Fibroblast of the aortic adventitia (primary cell): ENCODE measurements at places on chromosomes 1 and 21. TPM values are rescaled to one million over a fixed set of nuclear protein-coding genes. Genes with fewer than 3 reads are reported as not detected.

The S100A8 gene
- not detected in 2 replicates for total RNA-seq

The KLHDC8A gene
- total RNA-seq = not detected in 2 replicates

DNA sequence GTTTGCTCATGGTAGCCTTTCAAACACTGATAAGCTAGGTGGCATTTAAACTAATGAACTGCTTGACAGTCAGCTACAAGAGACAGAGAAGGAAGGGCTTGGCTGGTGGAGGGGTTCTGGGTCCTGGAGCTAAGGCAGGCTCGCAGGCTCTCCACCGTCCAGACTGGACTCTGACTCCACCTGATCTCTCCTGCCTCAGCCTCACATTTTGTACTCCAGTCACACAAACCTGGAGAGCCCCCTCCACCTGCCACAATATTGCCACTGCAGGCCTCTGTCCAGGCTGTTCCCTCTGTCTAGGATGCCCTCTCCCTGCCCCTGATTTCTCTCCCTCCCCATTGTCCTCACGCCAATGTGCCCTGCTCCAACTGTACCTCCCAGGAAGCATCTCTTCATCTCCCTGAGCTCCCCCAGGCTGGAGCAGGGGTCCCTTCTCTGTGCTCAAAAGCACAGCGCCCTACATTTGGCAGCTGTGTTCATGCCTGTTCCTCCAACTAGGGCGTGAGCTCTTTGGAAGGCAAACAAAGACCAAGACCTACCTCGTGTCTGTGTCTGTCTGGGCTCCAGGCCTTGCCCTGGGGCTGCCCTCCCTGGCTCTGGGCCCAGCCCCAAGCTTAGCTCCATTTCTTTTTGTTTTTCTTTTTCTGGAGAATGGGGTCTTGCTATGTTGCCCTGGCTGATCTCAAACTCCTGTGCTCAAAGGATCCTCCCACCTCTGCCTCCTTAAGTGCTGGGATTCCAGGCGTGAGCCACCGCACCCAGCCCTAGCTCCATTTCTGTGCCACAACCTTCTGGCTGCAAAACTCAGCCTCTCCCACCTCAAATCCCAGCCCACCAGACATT is 2.9 kb downstream of the TIE1 start:
- DNase-seq = no peak

GRCh38 chr1:40588586-40588985 is 57.1 kb downstream of the ZNF684 start:
- DNase-seq = no peak

DNA sequence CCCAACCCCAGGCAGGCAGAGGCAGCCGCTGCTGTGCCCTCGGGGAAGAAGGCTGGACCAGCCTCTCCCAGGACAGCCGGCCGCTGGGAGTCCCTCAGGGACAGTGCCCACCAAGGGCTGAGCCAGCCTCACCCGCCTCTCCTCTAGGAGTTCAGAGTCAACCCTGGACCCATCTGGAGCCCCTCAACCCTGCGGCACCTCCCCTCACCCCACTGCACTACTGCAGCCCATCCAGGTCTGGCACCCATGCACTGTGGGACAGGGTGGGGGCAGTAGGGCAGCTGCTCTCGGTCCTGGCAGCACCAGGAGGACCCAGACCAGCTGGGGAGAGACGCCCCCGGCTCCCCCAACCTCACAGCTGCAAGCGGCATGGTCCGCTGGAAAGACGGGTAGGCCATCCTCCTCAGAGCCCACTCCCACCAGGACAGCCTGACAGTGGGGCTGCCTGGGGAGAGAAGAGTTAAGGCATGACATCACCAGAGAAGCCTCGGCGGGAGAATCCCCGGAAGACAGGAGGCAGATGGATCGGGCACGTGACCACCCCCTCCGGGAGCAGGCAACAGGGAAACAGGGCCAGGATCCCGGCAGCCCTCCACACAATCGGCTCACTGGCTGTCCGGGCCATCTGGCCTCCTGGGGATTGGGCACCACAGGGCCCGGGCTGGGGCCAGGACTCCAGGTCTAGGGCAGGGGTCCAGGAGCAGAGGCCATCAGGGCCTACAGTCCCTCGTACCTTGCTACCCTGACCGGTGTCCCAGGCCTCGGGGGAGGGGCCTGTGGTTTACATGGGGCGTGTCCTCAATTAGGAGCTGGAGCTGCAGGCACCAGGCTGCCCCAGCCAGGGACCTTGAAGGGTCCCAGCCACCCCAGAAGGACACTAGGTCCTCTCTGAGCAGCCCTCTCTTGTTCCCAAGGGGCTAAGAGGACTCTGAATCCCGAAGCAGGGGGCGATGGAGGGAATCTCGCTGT is 3.1 kb downstream of the ACAP3 start:
- peak; percentile 72 for DNase-seq

DNA sequence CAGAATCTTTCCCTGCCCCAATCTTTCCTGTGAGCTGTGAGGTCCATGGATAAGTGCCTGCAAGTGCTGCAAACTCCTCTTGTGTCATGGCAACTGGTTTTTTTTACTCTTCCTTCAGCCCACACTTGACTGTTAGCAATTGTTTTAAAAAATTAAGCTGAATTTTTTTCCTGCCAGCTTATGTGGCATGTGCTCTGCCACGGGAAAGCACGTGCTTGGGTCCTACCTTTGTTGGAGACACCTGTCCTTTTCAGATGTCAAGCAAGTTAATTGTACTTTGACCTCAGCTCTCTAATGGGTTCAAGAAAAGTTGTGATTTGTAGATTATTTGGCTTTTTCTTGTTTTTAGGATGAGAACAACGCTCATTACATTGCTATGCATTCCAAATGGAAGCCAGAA is 398.5 kb downstream of the NUF2 start:
- no peak for DNase-seq

GRCh38 chr1:234609691-234610042 is 311 bp downstream of the IRF2BP2 start:
- no peak for DNase-seq

DNA sequence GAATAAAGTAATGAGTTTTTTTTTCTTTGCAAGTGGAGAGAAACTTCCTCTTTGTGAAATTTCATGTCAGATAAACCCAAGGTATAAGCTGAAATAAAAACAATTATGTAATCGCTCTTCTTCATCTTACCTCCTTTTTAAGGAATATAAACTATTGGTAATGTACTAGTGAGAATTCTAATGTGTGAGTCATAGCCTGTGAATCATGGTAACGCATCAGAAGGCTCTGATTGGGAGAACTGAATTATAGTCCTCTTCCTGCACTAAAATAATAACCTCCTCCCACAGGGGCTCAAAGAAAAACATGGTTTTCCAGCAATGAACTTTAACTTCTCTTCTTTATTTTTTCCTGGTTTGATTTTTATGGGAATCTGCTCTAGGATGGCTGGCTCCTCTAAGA is 57.1 kb upstream of the COX20 start:
- DNase-seq = peak; percentile 70
